ENCODE measurements at places on chromosomes 16 and 17. TPM values are rescaled to one million over a fixed set of nuclear protein-coding genes. Genes with fewer than 3 reads are reported as not detected.

- no peak for DNase-seq
These were observed 918 bp upstream of the KRABD2 start for GRCh38 chr17:8377422-8377821.

The SLC5A11 gene
- total RNA-seq, result 2.5 TPM

The CCL17 gene
- total RNA-seq, result not detected

The JPT2 gene
- 62.7 TPM for total RNA-seq

The PIPOX gene
- 3.5 TPM for total RNA-seq

GRCh38 chr16:56743840-56744239 lies 13.9 kb downstream of the NUP93 start:
- no peak for DNase-seq

All from mucosa of gallbladder (tissue), 1 donor.